Stimulated activated CD8-positive, alpha-beta memory T cell treated with anti-CD3 and anti-CD28 coated beads, Interleukin-12 subunit alpha, Interleukin-12 subunit beta, amount 100 ng/mL, for 1 hour (primary cell): ENCODE measurements at places on chromosomes 7 and 10.

GRCh38 chr7:130489140-130489983 lies 2.5 kb upstream of the MEST start:
- no peak for DNase-seq

DNA sequence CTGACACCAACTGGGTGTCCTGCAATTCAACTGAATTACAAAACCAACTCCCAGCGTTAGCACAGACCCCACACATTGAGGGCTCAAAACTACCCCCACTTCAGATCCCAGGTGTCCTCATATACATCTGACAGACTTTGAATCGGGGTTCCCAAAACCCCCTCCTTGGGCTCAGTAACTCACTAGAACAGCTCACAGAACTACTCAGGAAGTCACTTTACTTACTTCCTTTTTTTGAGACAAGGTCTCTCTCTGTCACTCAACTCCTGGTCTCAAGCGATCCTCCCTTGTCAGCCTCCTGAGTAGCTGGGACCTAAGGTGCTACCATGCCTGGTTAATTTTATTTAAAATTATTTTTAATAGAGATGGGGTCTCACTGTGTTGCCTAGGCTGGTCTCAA lies 456.0 kb downstream of the SDK1 start:
- no peak for DNase-seq

DNA sequence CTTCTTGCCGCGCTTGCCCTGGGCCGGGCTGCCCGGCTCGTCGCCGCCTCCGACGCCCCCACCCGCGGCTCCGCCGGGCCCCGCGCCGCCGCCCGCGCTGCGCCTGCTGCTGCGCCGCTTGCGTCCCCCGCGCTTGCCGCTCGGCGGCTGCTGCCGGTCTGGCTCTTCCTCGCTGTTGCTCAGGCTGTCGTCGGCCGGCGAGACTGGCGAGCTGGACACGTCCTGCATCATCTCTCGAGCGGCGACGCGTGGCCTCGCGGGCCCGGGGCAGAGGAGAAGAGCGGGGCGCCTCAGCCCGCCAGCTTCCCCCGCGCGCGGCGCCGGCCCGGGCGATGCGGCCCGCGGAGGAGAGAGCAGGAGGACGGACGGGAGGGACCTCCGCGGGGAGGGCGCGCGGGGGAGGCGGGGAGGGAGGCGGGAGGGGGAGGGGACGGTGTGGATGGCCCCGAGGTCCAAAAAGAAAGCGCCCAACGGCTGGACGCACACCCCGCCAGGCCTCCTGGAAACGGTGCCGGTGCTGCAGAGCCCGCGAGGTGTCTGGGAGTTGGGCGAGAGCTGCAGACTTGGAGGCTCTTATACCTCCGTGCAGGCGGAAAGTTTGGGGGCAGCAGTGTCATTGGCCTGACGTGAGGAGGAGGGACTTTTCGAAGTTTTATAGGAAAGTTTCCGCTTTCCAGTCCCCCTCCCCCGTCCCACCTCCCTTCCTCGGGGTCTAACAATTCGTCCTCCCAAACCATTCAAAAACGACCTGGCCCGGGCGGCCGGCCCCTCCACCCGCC lies at the start of gene TWIST1:
TWIST1 (minus strand) TSS at position 546 of the 779 bp plus-strand sequence; CDS start at position 231, 315 bp downstream.
- DNase-seq: no peak

GRCh38 chr10:10609379-10609955 lies 408.2 kb upstream of the CELF2 start:
- no peak for DNase-seq

DNA sequence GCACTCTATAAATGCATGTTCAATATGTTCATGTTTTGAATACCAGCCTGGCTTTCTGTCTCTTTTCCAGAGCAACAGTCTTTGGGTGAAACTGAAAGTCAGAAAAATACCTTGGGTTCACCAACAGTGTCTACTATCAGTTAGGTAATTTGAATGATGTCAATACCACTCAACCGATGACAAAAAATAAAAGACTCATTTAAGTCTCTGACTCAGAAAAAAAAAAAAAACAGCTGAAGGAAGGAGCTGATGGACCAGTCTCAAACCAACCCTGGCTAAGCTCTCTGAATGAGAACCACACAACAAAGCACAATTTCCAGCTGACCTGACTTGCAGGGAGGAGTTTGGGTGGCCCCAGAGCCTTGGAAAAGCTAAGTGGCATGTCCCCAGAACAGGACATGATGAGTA lies 42.5 kb downstream of the ABLIM1 start:
- no peak for DNase-seq

- no peak for DNase-seq
Measured at GRCh38 chr7:39414224-39415035, 151.8 kb upstream of the YAE1 start.

GRCh38 chr7:87119581-87119980 lies 32.7 kb upstream of the DMTF1 start:
- DNase-seq: no peak

DNA sequence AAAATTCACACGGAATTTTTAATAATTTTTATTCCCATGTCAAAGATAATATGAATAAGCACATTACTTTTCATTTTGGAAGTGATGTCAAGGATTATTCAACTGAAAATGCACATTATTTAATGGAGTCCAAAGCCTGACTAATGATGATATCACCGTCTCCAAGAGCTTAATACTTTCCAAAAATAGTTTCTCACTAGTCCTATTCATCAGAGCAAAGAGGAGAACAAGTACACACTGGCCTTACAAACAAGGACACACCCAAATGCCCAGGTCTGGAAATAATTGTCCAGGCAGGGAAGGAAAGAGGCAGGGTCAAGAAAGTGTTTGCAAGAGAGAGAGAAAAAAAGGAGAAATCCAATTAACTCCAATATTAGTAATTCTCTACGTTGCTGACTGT lies 216.8 kb upstream of the CCDC6 start:
- no peak for DNase-seq

DNA sequence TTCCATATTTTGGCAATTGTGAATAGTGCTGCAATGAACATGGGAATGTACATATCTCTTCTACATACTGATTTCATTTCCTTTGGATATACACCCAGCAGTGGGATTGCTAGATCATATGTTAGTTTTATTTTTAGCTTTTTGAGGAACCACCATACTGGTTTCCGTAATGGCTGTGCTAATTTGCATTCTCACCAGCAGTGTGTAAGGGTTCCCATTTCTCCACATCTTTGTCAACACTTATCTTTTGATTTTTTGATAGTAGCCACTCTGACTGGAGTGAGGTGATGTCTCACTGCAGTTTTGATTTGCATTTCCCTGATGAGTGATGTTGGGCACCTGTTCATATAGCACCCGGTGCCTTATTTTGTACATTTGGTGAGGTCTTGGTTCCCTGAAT lies 519.6 kb downstream of the REEP3 start:
- no peak for DNase-seq

- no peak for DNase-seq
Measured at GRCh38 chr7:108079276-108079647, 50.9 kb downstream of the LAMB4 start.

DNA sequence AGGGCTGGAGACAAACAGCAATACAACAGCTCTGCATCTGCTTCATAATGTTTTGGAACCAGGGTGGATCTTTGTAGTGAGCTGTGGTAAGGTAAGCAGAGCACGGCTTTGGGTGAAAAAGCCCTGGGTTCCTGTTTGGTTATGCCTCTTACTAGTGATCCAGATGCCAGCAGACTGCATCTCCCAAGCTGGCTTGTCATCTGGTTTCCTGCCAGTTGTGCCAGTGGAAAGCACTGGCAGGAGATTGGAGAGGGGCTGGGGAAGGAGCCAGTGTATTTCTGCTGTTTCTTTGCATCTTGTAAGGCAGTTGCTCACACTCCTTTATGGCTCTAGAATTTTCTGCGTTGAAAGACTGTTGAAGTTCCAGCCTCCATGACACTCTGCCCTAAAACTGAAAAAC lies 137.6 kb downstream of the TSPAN12 start:
- no peak for DNase-seq

DNA sequence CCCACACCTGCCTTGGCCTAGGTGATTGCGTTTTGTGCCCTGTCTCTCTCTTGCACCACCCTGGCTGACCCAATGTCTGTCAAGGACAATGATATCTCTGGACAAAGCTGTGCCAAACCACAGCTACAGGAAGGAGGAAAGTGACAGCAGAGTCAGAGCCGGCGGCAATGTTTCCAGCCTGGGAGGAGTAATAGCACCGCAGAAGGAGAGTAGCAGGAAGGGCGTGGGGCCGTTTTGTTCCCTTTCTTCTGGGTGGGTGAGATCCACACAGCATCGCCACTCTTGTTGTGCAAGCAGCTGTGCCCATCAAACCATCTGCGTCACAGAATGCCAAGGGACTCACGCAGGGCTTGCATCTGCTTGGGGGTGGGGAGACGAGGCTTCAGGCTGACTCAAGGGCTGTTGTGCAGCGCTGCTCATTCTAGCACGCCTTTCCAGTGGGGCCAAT lies 341.6 kb upstream of the AUTS2 start:
- no peak for DNase-seq

DNA sequence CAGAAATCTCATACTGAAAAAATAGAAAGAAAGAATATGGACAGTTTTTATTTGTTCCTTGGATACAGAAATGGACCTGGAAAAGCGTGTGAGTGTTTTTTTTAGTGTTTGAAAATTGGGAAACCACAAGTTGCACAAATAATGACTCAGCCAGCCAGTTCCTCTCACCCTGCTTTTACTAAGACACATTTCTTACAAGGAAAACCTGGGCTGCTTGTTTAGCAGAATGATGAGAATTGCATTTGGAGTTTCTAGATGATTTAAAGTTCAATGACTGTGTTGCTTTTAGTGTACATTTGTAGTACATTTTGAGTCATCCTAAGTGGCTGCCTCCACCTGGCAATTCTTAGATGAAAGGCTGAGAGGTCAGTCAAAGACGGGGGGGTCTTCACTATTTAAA lies 218.7 kb downstream of the ABCA13 start:
- no peak for DNase-seq

DNA sequence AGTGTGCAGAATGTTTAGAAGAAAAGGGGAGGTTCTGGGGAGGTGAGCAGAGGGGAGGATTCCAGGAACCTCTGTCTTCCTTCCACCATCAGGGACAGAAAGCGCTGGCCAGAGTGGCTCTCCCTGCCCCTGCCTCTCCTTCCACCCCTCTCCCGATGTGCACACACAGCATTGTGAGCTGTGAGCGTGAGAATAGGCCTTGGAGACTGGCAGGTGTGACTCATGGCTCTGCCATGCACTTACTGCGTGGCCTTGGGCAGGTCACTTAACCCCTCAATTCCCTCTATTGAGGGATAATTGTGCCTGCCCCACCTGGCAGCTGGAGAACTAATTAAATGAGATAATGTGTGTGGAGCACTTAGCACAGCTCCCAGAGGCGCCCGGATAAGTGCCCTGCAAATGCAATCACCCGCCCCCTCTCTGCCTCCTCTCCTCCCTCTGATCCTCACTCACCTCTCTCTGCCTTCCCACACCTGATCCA lies 115.4 kb downstream of the ZMIZ1 start:
- no peak for DNase-seq

- no peak for DNase-seq
Measured at GRCh38 chr10:94357193-94357592, 5.5 kb downstream of the NOC3L start.

- DNase-seq: no peak
Measured at GRCh38 chr7:86991093-86991769, 68.2 kb downstream of the ELAPOR2 start.

DNA sequence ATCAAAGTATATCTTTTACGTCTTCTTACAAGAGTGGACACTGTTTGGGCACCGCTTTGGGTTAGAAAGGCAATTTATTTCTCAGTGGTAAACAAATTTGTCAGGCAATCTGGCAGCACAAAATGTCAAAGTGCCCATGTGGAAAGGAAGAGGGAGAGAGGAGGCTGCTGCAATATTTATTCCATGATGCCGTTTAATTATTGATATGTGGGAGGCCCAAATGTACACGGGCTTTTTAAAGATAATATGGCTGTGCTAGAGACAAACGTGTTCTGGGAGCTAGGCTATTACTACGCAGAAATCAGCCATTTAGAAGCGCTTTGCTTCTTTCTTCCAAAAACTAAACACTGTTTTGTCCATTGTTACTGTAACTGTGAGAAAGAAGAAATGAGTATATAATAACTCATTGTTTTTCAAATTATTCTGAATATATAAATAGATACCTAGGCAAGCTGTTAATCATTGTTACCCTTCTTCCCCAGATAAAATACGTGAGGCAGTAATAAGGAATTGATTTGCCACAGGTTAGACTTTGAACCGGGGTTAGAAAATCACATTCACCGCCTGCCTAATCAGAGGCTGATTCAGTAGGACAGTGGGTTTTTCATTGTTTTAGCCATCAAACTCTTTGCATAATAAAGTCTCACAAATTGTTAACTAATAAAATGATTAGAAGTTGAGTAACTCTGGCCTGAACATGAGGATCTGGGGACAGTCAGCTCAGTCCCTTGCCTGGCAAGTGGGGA lies 116.5 kb upstream of the FRMD4A start:
- DNase-seq: no peak
